ENCODE measurements at places on chromosomes 1 and 21.

DNA sequence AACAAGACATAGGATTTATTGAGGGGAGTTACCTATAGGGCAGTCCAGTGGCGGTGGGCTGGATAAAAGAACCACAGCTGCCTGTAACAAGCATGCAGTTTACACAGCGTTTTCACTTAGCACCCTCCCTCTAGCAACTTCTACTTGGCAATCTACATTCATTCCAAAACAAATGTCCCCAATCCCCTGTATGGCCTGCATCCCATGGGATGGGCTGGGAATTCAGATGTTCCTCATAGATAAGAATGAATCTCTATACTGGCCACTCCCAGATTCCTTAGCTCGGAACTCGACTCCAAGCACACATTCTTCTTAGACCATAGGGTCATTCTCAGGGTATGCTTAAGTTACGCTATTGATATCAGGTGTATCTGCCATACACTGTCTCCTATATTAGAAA lies 33.3 kb downstream of the PCP4 start:
- no peak for DNase-seq

DNA sequence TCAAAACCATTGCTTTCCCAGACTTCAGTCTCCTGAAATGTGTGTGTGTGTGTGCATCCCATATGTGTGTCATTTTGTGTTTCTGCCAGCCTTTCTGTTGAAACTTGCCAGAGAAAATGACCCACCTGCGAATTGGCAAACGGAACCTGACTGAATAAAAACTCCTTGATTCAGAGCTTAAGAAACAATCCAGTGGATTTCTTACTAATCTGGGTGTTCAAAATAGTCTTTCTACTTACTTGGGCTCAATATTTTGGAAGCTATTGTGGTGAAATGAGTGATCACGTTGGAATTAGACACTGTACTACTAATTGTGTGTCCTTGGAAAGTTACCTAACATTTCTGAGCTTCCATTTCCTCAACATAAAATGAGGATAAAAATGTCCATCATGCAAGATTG lies 138.9 kb upstream of the ERG start:
- DNase-seq: no peak

- DNase-seq: no peak
Measured at GRCh38 chr1:182279724-182280503, 111.7 kb downstream of the GLUL start.

DNA sequence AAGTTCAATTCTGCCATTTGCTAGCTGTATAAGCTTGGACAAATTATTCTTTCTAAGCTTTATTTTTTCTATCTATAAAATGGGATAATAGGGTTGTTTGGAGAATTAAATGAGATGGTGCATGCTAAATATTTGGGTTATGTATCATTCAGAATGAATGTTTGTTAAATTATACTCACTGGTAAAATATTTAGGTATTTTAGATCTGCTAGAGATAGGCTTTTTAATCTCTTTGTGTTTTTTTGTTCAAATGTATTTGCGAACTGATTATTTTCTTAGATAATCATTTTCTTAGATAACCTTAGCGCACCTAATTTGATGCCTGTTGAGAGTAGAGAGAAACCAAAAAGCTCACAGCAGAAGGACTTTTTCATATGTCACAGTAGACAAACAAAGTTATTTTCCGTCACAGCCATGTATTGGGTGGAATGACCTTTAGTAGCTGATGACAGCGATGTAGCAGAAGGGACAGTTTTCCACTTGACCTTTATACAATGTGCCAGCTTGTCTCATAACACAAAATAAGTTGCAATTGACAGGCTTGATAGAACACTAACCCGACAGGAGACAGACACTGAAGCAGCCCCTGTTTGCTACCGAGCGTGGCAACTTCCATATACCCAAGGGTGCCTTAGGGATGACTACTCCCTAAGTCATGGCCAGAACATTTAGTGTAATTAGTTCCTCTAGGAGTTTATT lies 93.0 kb downstream of the DISC1 start:
- no peak for DNase-seq

DNA sequence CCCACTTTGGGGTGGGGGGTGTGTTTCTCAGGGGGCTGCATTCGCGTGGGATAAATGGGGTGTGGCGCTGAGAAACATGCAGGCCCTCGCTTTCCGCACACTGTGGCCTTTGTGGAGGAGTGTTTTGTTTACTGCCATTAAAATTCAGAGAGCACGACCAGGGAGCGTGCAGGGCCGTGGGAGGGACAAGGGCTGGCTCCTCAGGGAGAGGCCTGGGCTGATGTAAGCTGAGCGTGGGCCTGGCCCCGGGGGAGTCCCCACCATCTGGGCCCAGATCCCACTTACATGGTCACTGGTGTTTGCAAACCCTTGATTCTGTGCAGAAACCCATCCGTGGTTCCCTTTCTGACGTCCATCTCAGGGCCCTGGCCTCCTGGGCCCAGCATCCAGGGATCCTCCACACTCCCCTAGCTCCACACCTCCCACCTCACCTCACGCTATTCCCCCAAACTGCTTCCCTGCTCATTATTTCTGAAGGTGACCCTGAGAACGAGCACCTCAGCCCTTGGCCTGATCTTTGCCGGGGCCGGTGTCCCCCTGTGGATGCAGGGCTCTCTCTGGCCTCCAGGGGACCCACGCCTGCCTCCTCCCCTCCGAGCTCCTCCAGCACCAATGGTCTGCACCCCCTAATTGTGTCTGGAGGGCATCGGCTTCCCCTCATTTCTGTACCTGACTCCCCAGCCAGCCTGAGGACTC lies 92.5 kb upstream of the SIM2 start:
- no peak for DNase-seq

DNA sequence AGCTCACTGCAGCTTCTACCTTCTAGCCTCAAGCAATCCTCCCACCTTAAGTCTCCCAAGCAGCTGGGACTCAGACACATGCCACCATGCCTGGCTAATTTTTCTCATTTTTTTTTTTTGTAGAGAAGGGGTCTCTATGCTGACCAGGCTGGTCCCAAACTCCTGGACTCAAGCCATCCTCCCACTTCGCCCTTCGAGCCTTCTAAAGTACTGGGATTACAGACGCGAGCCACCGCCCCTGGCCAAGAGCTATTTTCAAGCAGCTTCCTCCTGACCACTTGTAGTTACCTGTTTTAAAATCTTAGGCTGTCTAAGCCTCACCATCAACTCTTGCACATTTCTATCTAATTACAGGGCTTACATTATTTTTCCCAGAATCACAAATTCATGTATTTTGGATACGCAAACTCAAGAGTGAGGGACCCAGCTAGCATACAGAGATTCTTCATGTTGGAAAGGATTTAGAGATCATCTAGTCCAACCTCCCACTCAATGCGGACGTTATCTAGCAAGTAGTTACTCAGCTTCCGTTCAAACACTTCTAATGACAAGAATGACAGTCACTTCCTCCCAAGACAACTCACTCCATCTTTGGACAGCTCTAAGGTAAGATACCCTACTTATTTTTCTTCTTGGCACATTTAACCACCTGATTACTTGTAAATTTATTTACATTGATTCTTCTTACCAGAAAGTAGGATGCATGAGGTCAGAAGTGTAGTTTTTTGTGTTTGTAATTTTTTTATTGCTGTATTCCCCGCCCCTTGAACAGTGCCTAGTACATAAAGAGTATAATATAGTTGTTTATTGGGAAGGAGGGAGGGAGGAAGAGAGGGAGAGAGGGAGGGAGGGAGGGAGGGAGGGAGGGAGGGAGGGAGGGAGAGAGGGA lies 65.4 kb downstream of the LUZP1 start:
- DNase-seq: peak; percentile 10

DNA sequence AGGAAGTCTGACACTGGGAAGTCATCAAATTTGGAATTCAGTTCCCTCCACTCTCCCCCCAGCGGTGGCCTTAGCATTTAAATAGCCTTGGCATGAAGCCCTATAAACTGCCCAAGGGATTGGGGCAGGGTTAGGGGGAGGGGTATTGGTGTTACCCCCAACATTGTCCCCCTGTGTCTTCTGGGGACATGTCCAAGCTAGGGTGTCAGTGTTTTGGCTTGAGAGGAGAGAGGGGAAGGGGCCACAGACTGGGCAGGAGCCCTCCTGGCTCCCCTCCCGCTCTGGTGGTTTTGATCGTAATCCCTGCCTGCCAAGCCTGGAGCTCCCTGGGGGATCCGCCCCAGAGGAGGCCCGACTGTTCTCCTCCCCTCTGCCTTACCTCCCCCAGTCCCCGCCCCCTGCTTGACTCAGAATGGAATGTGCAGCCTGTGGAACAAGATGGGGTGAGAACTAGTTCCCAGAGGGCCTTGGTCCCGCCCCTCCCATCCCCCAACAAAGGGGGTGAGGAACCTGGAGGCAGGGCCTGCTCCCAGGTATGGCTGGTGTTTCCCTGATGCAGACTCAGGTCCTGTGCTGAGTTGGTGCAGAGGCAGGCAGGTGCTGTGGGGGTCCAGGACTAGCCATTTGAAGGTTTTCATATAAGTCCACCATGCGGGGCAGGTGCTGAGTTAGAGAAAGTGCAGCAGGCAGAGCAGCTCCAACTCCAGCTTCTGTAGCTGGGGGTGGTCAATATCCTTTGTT lies 7.4 kb downstream of the SOX13 start:
- DNase-seq: no peak

GRCh38 chr1:23403735-23404486 lies 20.6 kb downstream of the TCEA3 start:
- DNase-seq: peak; percentile 86

GRCh38 chr21:44293551-44294231 lies 6.2 kb upstream of the PFKL start:
- DNase-seq: peak; percentile 36

GRCh38 chr1:230274254-230274653 lies 151.9 kb downstream of the PGBD5 start:
- no peak for DNase-seq

GRCh38 chr1:203796236-203796605 lies 798 bp downstream of the ZBED6 start:
- DNase-seq: no peak

GRCh38 chr1:96698342-96698983 lies 23.1 kb upstream of the PTBP2 start:
- DNase-seq: no peak

DNA sequence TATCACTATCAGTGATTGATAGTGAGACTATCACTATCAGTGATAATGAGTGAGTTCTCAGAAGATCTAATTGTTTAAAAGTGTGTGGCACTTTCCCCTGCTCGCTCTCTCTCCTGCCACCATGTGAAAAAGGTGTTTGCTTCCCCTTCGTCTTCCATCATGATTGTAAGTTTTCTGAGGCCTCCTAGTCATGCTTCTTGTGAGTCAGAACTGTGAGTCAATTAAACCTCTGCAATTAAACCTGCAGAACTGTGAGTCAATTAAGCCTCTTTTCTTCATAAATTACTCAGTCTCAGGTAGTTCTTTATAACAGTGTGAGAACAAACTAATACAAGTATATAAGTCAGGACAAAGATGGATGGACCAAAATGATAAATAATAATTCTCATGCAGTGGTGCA lies 7.0 kb upstream of the IL23R start:
- DNase-seq: no peak

DNA sequence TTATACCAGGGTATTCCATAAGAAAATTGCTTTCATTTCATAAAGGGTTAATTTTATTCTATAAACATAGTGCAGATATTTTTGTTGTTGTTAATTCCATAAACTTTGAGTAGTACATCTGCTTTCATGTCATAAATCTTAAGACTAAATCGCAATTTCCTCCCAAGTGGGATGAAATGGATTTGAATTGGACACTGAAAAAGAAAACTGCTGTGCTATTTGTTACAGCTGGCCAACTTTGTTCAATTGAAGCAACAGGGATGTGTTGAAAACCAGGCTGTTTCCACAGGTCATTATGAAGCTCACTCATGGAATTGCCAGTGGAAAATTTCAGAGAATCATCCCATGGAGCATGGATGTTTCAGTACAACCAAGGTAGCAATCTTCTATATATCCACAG lies 252.5 kb upstream of the RGS18 start:
- DNase-seq: no peak

GRCh38 chr1:184861755-184862336 lies 107.2 kb upstream of the EDEM3 start:
- DNase-seq: no peak

DNA sequence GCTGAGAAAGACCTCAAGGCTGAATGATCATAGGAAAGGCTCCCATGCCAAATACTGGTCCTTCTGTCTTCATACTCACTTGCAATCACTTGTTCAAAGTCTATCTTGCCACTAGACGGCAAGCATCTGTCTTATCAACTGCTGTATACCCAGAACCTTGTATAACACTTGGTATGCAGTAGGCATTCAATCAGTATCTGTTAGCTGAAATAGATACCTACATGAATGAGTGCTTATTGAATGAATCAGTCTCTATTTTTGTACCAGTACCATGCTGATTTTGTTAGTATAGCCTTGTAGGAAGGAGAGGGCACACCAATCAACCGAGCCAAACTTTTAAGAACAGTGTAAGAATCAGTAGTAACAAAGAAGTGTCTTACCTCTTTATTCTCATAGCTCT lies 80.6 kb downstream of the NIBAN1 start:
- no peak for DNase-seq

GRCh38 chr1:113835686-113836290 lies 23.5 kb upstream of the RSBN1 start:
- DNase-seq: no peak

DNA sequence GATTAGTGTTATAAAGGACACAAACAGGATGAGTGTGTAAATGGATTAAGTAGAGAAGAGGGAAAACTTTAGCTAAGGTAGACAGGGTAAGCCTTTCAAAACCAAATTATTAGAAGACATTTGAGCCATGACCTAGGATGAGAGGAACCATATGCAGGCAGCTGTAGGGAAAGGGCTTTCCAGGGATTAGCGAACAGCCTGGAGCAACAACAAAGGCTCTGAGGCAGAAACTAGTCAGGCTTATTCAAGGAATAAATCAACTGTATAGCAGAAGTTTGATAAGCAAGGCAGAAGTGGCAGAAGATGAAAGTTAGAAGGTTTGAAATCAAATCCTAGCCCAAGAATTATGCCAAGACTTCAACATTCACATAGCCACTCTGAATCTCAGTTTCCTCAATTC lies 21.3 kb downstream of the AIDA start:
- DNase-seq: no peak

DNA sequence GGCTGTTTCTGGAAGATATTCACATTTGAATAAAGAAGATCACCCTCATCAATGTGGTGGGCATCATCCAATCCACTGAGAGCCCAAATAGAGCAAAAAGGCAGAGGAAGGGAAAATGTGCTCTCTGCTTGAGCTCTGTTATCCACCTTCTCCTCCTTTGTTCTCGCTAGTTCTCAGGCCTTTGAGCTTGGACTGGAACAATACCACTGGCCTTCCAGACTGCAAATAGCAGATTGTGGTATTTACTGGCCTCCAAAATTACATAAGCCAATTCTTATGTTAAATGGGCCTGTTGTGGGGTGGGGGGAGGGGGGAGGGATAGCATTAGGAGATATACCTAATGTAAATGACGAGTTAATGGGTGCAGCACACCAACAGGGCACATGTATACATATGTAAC lies 219.3 kb downstream of the C1orf94 start:
- DNase-seq: no peak
